ENCODE measurements at places on chromosomes 2 and 18. TPM values are rescaled to one million over a fixed set of nuclear protein-coding genes. Genes with fewer than 3 reads are reported as not detected.

CDH7 gene
- not detected for total RNA-seq

MC4R gene
- total RNA-seq = not detected

BBS5 gene
- total RNA-seq = 2.2 TPM

GRHL1 gene
- 1.8 TPM for total RNA-seq

ANKRD29 gene
- total RNA-seq = 0.20 TPM

ANTXR1 gene
- 0.15 TPM for total RNA-seq

RUFY4 gene
- 3.3 TPM for total RNA-seq

MROH2A gene
- total RNA-seq = not detected

SAG gene
- not detected for total RNA-seq

NEB gene
- 0.12 TPM for total RNA-seq

TEKT4 gene
- 0.39 TPM for total RNA-seq

ITPRIPL1 gene
- 40.4 TPM for total RNA-seq

DSC2 gene
- total RNA-seq = not detected

FAM136A gene
- 44.1 TPM for total RNA-seq

GNAL gene
- 3.6 TPM for total RNA-seq

All from T-helper 1 cell treated with Interleukin-12 subunit alpha and Interleukin-12 subunit beta and Interleukin-4 antibody, amounts not matched to agents 30 ng/mL and 1 ng/mL, for 36 hours (primary cell).